GM12878 (cell line): ENCODE measurements at places on chromosomes 2 and 18. TPM values are rescaled to one million over a fixed set of nuclear protein-coding genes. Genes with fewer than 3 reads are reported as not detected.

The CFC1B gene
- total RNA-seq: not detected in 2 replicates

The RNMT gene
- 30.6 and 33.2 TPM in 2 replicates for total RNA-seq

The PLEKHA3 gene
- 13.3 and 15.3 TPM in 2 replicates for total RNA-seq

The C2orf66 gene
- not detected in 2 replicates for total RNA-seq

The ST6GAL2 gene
- not detected in 2 replicates for total RNA-seq

The HOXD4 gene
- not detected in 2 replicates for total RNA-seq

The REG3A gene
- 0.62 TPM in 1 of 2 replicates, not detected in the other for total RNA-seq

The TMEM17 gene
- total RNA-seq: 0.87 and 0.93 TPM in 2 replicates

The ALK gene
- total RNA-seq: not detected in 2 replicates

The GNAL gene
- not detected in 2 replicates for total RNA-seq

DNA sequence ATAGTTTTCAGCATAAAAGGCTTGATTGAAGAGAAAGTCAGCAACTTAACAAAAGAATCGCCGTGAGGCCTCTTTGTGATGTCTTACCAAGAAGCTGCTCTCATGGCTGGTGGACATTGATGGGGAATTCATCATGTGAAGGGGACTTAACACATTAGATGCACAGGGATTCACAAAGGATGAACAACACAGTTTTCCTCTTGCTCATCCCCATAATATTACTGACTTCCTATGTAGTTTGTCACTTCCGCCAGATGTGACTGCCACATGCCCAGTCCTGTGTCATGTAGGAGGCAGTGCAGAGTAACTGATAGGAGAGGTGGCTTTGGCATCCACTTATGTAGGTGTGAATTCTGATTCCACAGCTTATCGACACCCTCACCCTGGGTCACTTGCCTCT is 232.6 kb upstream of the LYPD1 start:
- no peak for DNase-seq

DNA sequence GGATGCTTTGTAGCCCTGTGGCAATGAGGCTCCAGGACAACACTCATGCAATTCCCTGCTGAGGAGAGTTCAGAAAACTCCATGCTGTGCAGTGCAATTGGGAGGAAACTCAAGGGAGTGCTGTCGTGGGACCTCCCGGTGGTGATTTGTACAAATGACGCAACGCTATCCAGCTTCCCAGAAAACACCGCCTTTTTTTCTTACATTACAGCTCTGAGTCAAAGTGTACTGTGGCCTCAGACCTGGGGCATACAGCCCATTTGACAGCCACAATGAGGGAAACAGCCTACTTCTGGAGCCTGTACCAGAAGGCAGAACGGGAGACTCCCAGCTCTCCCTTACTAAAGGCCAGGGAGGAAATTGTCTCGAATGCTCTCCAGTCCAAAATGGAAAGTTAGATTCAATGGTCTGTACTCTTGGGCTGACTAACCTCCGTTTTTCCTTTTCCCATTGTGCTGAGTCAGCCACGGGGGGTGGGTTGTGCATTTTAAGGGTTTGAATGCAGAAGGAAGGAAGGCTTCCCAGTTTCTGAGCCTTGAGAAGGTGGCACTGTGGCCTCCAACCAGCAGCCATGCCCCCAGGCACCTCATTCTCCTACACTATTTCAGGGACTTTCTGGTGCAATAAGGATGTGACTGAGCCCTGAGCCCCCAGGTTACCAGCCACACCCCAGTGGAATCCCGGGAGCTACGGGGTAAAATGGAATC is 16.4 kb upstream of the CYP1B1 start:
- no peak for DNase-seq

DNA sequence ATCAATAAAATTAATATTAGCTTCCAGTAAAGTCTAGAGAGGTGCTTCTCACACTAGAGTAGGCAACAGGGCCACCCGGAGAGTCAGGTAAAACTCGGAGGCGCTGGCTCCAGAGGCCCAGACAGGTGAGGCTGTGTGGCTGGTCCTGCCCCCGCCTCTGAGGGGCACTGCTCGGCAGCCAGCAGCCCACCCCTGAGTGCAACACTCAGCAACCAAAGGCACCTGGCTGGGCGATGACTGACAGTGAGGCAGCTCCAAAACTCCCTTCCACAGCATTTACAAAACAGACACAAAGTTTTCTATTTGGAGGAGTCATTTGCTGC is 138.8 kb upstream of the ID2 start:
- DNase-seq: no peak

GRCh38 chr2:235021752-235022151 is 69.9 kb downstream of the SH3BP4 start:
- no peak for DNase-seq

- DNase-seq: no peak
These were observed 180.3 kb upstream of the TACR1 start for GRCh38 chr2:75379476-75380210.

DNA sequence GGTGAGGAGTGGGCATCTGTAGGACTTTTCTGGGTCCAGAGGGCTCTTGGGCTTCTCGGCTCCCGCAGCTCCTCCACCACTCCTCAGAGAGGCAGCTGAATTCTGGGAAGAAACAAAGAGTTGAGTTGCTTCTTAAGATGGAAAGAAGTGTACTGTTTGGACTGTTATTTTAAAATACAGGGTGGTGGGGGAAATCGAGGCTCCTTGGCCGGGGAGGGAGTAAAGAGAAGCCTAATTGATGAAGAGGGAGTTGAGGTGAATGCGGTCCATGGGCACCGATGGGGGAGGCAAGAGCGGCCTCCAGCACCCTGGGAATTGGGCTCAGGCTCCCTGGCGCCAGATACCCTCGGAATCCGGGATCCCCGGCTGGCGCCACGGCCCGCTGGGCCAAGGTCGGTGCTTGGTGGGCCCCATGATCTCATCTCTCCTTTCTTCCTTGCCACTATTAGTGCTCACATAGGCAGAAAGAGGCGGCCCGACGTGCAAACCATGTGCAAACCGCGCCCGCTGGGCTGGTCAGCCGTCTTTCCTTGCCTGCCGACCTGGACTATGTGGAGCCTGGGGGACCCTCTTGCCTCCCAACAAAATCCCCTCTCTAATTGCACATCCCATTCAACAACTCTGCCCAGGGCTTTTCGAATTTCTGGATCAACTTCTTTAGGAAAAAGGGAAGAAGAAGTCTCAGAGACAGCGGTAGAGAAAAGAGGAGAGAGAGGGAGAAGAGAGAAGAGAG is 604 bp upstream of the SIX3 start:
- DNase-seq: no peak

- no peak for DNase-seq
These were observed 10.6 kb downstream of the GFPT1 start for GRCh38 chr2:69376403-69376802.

DNA sequence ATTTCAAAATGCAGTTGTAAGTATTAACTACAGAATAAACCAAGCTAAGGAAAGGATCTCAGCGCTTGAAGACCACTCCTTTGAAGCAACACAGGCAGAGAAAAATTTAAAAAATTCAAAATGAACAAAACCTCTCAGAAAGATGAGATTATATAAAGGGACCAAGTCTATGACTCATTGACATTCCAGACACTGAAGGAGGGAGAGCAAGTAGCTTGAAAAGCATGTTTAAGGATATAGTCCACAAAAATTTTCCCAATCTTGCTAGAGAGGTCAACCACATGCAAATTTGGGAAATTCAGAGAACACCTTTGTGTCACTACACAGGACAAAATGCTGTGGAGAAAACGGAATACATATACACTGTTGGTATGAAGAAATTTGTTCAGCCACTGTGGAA is 112.6 kb upstream of the MC4R start:
- DNase-seq: no peak

DNA sequence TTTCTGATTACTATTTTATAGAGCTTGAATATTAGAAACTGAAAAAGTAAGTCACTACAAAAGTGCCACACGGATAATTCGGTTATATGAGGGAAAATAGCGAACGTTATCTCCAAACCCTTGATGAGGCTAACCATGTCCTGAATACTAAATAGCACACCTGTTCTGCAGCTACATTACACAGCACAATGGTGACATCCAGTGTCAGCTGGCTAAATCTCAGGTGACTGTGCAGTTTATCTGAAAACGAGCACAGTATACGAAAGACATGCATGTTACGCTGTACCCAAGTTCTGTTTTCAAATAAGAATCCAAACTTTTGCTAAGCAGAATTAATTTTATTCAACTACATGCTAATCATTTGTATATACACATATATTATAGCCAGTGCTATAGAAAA is 9.0 kb downstream of the CCDC68 start:
- DNase-seq: no peak

DNA sequence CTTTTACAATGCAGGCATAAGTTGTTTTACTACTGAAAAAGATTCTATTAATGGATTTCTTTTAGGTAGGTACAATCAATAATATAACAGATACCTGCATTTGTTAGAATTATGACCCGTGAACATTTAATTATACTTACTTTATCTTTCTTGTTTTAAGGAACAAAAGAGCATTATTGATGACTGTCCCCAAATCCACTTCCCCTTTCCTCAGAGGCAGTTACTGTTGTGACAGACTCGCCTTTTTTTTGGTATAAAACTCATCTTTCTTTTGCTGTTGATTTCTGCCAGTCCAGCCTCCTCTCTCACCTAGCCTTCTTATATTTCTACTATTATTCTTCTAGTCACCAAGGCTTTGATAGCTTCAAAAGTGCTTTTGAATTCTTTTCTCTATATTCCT is 12.1 kb downstream of the ACTR3 start:
- no peak for DNase-seq

GRCh38 chr2:170218931-170219330 is 41.0 kb downstream of the MYO3B start:
- no peak for DNase-seq

- peak; percentile 21 for DNase-seq
These were observed 74.1 kb downstream of the COL4A3 start for GRCh38 chr2:227238238-227239237.

DNA sequence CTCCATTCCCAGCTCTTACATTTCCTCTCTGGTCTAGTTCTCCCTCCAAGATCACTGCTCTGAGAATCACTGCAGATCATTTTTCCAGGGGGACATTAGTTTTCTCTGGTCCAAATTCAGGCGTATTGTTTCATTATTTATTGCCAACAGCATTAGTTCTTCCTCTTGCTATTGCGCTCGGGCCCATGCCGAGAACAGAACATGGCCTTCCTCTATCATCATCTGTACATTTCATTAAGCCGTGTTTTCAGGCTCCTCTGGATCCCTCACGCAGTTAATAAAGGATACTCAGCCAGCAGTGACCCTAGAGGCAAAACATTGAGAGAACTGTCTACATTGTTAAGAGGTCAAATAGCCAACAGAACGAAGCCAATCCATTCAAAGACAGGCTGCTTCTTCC is 63.9 kb downstream of the CCBE1 start:
- DNase-seq: no peak

- DNase-seq: no peak
These were observed 1.4 kb upstream of the UXS1 start for GRCh38 chr2:106195456-106195855.

DNA sequence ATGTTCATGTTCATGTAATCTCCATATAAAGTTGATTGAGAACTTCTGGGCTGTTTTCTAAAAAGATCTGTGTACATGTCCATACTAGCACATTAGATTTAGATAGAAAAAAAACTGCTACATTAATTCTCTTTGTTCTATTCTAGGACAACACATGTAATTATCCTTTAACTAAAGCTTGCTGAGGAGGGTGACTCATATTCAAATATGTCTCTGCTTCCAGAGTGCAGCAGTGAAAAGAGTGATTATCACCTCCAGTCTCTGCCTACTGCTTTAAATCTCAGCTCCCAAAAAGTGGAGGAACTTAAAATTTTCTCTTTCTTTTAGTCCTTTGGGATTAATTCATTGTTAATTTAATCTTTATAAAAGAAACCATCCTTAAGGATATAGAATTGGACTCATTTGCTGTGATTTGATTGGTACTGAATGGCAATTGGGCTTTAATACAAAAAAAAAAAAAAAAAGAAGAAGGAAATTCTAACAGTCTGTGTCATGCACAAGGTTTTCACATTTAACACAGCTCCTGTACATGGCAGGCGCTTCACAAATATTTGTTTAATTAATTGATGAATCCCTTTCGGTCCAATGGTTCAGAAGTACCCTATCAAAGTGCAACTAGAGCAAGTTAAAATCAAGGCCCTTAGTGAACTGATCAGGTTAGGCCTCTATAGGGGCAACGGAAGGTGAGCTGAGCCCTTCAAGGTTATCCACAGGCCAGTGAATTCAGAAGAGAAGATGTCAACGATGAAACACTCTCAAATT is 214.0 kb upstream of the KCNJ3 start:
- no peak for DNase-seq

- no peak for DNase-seq
These were observed 119.0 kb upstream of the CELF4 start for GRCh38 chr18:37684590-37684989.

DNA sequence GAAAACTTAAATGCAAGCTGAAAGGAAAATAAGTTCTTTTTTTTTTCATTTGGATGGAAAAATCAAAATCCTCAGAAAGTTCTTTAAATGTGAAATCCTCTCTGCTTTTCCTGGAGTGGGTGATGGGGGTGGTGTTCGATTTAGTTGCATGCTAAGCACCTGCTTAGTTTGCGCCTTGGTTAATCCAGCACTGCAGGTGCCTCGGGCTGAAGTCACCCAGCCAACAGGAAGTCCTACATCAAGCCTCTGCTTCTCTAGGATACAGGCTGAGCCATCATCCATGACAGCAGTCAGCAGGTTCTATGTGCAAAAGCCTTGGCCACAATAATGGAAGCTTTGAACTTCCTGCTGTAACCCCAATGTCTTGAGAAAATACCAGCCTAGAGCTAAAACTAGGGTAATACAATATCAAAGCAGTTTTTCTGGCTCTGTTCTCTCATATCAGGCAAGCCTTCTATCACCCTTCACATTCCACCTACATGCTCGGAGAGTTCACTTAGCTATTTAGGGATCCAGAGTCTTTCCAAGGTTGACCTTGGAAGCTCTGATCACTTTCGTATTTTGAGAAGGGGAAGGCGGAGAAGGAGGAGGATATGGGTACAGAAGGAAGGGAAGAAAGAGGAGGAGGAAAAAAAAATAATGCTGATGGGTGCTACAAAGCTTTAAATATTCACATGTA is 116.1 kb upstream of the LRRTM1 start:
- no peak for DNase-seq

GRCh38 chr2:55224761-55225261 is 7.3 kb downstream of the CLHC1 start:
- DNase-seq: no peak

DNA sequence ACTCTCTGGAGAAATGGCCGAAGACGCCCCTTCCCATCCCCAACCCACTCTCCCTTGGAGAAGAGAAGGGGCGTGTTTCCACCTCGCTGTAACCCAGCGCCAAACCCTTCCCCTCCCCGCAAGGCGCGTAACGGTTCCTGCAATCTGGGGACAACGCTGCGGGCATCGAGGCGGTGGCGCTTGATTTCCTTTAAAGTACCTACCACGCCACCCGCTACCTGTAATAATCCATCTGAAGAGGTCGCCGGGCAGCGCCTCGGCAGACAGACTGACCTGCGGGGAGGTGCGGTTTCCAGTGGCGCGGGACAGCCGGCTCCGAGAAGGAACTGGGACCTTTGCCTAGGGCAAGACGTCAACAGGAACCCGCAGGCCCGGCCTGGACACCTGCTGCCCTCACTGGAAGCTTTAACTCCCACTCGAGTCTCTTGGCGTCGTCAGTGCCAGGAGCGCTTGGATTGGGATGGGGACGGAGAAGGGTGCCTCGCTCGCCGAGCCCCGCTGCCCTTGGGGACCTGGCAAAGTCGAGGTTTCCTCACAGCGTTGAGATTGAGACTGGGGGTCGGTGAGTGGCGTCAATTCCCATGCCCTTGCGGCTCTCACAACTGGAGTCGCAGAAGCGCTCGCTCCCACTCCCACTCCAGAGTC is at the start of gene CYP1B1:
CYP1B1 (minus strand) TSS at position 645 of the 645 bp plus-strand sequence. CDS start 763 bp downstream, outside the sequence.
- no peak for DNase-seq

- no peak for DNase-seq
These were observed 17.0 kb upstream of the MAP3K20 start for GRCh38 chr2:173058673-173059072.
